ENCODE measurements at places on chromosomes 7 and 10.

DNA sequence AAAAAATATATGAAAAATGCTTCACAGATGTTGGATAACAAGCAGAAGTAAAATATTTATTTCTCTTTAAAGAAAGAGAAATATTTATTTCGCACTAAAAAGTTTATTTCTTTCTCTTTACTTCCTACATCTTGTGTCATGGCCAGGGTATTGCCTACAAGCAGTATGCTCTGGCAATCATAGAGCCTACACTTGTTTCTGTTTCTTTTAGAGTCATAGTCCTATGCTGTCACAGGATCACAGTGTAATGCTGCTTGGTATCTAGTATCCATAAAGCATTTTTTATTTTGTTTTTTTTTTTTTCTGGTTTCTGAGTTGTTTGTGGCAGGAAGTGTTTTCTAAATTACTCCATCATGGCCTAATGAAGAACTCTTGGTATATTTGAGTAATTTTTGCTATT is 116.0 kb downstream of the ATRNL1 start:
- DNase-seq, result no peak

DNA sequence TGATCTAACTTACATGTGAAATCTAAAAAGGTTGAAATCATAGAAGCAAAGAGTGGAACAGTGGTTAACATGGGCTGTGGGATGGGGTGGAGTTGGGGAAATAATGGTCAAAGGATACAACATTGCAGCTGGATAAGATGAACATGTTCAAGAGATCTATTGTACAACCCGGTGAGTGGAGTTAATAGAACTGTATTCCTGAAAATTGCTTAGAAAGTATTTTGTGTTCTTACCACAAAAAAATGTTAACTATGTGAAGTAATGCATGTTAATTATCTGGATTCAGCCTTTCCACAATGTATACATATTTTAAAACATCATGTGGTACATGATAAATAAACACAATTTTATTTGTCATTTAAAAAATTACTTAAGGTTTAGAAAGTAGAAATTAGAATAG is 271.0 kb upstream of the LRRTM3 start:
- DNase-seq, result no peak

- DNase-seq, result no peak
Measured at GRCh38 chr7:83832009-83832408, 183.1 kb upstream of the SEMA3E start.

DNA sequence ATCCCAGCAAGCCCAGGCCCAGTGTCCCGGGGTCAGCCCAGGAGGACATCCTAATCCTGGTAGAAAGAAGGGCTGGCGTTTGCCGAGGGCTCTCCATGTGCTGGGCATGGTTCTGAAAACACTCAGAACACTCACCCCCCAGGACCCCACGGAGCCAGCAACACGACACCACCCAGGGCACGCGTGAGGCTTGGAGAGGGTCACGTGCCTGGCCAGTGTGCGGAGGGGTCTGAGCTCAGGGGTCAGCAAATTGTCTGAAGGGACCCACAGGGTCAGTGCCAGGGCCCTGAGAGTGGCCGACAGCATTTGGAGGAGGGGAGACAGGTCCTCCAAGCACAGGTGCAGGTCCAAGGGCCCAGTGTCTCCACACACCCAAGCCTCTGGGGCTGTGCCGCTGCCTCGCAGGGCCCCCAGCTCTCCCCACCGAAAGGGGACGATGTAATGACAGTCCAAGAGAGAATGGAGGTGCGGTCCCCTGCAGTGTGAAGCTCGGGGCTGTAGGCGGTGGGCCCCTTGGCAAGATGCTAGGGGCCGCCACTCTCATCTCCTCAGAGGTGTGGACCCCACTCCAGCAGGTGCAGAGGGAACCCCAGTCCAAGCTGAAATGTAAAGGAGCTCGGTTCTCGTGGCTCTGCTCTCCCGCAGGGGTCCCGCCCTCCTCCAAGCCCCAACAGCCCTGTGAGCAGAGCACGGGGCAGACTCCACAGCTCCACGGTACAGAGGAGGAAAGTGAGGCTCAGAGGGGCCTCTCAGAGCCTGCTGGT is 7.8 kb downstream of the FOXL3 start:
- DNase-seq, result no peak

- no peak for DNase-seq
Measured at GRCh38 chr10:132124201-132124920, 58.6 kb downstream of the JAKMIP3 start.

- DNase-seq, result no peak
Measured at GRCh38 chr10:26739071-26739631, 41.6 kb downstream of the PDSS1 start.

DNA sequence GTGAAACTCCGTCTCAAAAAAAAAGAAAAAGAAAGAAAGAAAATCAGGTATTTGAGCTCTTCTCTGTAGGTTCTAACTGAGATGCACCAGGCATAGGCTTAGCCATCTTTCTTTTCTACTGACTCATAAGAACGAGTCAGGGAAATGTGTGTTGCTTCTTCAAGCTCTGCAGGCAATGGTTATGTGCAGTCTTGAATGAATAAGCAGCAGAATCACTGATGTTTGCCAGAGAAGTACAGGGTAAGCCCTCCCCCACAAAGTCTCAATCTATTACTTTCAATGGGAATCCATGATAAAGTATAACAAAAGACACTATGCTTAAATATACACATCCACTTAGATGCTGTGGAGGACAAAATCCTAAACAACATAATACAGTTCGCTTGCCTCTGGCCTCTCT is 239.2 kb downstream of the PARD3 start:
- DNase-seq, result no peak

- no peak for DNase-seq
Measured at GRCh38 chr7:47609803-47610452, 28.0 kb upstream of the TNS3 start.

GRCh38 chr7:64875258-64875657 is 27.8 kb upstream of the ZNF273 start:
- no peak for DNase-seq

GRCh38 chr7:124956160-124956559 is 26.5 kb upstream of the POT1 start:
- no peak for DNase-seq

GRCh38 chr7:371779-372545 is 82.0 kb downstream of the FOXL3 start:
- no peak for DNase-seq

GRCh38 chr10:132527339-132528063 is 10.1 kb upstream of the INPP5A start:
- DNase-seq, result no peak

GRCh38 chr10:88828310-88828709 is 23.3 kb downstream of the ANKRD22 start:
- DNase-seq, result no peak

Data from neural crest cell (in vitro differentiated cells).